ENCODE measurements at places on chromosomes 13 and 19. TPM values are rescaled to one million over a fixed set of nuclear protein-coding genes. Genes with fewer than 3 reads are reported as not detected.

DNA sequence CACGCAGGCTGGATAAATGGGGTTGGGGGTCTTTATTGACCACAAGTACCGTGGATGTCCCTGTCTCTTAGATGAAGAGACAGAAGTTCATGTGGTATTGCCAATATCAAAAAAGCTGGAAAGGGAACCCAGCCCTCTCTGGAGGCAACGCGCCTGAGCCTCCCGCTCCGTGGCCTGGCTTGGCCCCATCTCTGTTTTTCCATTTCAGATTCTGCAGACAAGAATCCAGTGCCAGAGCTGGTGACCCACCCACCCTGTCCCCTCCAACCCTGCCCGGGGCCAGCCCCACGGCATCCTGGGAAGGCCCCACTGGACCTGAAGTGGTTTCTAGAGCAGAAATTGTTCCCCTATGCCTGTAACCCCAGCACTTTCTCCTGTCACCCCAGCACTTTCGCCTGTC lies 57.7 kb downstream of the PTPRS start:
- DNase-seq: no peak

- DNase-seq: no peak
These were observed 70.3 kb downstream of the PIBF1 start for GRCh38 chr13:72852207-72852606.

- no peak for DNase-seq
These were observed 209.6 kb downstream of the VWA8 start for GRCh38 chr13:41751277-41751676.

DNA sequence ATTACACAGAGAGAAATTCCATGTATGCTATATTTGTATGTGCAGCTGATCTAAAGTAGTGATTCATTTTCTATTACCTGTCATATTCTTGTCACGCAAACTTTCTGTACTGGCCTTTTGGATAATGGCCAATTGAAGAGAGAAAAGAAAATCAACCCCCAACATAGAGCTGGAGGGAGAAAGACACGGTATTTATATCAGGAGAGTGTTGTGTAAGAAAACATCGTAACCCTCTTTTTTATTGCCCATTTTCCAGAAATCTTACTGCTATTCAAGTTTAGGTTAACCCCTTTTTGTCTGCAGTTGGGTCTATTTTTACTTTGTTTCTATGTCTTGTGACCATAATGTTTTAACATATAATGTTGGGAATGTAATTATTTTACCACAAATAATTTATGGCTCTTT lies 27.9 kb downstream of the DGKH start:
- no peak for DNase-seq

- no peak for DNase-seq
These were observed 1375.4 kb downstream of the SLITRK1 start for GRCh38 chr13:82506805-82507414.

DNA sequence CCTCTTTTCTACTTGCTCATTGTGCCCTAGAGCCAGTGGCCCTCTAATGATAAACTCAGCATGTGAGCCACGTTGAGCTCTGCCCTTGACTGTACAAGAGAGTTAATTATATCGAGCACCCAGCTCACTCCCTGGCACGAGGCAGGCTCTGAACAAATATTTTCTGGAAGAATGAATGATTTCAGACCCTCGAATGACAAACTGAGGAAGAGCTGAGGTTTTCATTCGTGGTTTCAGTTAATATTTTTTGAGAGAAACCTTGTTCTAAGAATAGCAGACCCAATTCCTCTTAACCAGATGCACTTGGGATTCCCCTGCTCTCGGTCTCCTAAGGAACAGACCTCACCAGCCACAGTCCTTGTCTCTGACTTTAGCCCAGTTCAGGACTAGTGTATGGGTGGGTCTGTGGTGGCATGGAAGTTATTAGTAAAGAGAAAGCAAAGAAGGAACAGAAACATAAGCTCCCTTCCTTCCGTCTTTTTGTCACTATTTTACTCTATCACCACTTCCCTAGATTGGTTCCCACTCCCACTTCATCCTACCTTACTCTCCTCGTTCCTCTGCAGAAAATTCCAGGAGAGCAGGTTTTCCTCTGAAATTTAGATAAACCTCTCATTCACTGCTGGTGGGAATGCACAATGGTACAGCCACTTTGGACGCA lies 22.1 kb upstream of the WDFY2 start:
- no peak for DNase-seq

DNA sequence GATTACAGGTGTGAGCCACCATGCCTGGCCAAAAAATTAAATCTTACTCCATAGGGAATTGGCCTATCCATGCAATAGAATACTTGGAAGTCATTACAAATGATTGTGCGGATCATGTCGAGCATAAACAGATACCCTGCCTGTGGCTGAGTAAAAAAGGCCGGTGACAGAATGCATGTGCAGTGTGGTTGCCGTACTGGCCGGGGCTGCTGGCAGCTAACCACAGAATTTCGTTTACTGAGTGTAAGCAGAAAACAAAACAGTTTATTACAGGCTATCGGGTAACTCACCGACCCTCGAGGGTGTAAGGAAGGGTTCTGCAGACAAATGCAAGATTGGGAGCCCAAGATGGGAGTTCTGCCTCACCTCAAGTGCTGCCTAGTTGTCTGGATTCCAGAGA lies 127.7 kb downstream of the ZIC5 start:
- DNase-seq: no peak

DNA sequence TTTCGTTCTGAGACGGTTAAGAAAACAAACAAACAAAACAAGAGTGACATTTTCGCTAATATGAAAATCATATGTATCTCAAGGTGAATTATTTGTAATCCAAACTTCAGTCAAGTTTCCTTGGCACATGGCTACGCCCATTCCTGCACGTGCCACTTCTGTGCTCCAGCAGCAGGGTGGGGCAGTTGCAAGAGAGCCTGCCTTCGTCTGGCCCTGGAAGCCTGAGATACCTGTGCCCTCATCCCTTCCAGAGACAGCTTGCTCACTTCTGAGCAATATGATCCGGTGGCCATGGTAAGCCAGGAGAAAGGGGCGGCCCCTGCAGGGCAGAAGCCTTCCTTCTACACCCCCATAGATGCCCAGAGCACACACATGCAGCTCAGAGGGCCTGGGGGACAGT lies 22.1 kb downstream of the DPP9 start:
- no peak for DNase-seq

DNA sequence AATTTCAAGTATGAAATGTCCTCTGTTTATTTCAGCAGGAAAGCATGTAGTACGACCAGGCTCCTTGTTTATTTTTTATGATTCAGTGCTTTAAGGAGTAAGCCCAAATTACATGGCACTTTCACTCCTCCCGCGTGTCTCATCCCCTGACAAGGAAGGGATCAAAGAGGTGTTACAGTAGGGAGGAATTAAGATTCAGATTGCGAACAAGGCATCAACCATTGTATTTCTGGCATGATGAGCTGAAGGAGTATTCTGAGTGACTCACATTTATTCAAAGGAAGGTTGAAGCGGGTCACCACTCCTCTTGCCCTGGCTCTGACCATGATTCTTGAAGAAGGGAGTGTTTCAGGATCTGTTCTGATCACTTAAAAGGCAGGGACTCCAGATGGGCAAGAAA lies 46.1 kb upstream of the CNMD start:
- DNase-seq: no peak

GRCh38 chr19:3184847-3185460 lies 776 bp upstream of the NCLN start:
- DNase-seq: peak; percentile 60

DNA sequence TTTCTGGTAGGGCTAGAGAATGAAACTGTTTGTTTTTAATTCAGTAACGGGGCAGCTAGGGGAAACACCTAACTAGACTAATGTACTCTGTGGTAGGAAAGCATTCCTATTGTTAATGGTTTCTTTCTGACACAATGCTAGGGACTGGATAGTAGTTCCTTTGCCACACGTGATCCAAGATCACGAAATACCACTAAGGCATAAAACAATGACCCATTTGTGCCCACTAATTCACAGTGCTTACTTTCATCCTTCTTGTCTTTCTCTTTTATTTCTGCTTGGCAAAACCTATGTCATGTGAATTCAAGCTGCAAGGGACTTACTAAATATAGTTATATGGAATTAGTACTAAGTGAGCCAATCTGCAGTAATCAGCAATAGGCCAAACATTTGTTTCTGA lies 834.1 kb upstream of the SLITRK6 start:
- no peak for DNase-seq

Gene IQCN
- total RNA-seq: 1.5 TPM

Gene GRK1
- not detected for total RNA-seq

Gene PSG1
- total RNA-seq: not detected

Gene ZNF805
- total RNA-seq: 13.8 TPM

Gene ATP4B
- not detected for total RNA-seq

Gene FLT3
- total RNA-seq: not detected

Gene ARL11
- not detected for total RNA-seq

Data from Caco-2 (cell line).